ENCODE measurements at places on chromosomes 7 and 10.
A peak's percentile ranks its signal among the peaks of the same experiment; 100 is the strongest.

DNA sequence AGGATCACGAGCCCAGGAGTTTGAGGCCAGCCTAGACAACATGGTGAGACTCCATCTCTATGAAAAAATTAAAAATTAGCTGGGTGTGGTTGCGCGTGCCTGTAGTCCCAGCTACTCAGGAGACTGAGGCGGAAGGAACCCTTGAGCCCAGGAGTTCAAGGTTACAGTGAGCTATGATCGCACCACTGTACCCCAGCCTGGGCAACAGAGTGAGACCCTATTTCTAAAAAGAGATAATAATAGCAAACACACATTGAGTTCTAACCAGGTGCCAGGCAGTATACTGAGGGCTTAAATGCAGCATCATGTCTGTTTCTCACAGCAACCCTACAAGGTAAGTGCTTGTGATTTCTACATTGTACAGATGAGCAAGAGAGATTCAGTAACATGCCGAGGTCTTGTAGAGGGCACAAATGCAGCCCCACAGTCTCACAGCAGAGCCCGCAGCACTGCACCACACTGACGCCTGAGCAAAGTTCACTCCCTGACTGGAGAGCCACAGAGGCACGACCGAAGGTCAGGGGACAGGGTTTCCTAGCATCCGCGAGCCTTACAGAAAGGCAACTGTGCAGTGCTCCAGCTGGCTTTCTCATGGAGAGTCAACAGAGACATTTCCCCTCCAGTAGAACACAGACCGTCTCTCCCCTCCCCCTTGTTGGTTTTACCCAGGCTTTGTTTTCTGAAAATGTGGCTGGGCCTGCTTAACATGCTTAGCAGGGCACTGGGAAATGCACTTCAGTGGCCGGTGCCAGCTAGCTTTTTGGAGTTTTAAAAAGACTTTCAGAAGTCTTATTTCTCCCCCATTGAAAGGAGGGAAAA lies 36.5 kb downstream of the PDSS1 start:
- no peak for DNase-seq

- DNase-seq: peak; percentile 96
Measured at GRCh38 chr7:130921391-130922180, 187.6 kb upstream of the KLF14 start.

DNA sequence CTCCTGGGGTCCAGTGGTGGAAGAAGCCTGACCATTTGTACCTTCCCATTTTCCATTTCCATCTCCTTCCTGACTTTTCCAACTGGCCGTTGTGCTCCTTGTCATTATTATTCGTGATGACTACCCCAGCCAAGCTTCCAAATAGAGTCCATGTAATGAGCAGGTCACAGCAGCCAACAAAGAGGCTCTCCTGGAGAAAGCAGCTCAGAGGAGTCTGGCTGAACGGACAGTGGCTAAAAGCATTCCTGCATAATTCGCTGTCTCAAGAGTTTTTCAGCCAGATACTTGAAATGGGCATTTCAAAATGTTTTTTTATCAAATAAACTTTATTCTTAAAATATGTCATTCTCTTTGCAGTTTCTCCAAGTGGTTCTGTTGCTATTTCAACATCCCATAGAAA lies 458.6 kb downstream of the INHBA start:
- no peak for DNase-seq

DNA sequence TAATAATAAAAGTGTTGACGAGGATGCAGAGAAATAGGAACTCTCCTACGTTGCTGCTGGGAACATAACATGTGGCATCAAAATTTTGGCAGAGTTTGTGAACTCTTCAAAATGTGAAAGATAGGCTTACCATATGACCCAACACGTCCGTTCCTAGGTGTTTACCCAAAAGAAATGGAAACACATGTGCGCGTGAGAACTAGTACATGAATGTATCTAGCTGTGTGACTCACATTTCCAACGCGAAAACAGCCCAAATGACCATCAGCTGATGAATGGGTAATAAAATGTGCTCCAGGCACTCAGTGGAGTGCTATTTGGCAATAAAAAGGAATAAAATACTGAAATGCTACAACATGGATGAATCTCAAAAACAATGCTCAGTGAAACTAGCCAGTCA lies 10.4 kb upstream of the ELFN1 start:
- DNase-seq: no peak

- peak; percentile 28 for DNase-seq
Measured at GRCh38 chr7:513521-514166, 6.0 kb downstream of the PDGFA start.

- DNase-seq: no peak
Measured at GRCh38 chr7:716222-716621, 10.3 kb upstream of the DNAAF5 start.

DNA sequence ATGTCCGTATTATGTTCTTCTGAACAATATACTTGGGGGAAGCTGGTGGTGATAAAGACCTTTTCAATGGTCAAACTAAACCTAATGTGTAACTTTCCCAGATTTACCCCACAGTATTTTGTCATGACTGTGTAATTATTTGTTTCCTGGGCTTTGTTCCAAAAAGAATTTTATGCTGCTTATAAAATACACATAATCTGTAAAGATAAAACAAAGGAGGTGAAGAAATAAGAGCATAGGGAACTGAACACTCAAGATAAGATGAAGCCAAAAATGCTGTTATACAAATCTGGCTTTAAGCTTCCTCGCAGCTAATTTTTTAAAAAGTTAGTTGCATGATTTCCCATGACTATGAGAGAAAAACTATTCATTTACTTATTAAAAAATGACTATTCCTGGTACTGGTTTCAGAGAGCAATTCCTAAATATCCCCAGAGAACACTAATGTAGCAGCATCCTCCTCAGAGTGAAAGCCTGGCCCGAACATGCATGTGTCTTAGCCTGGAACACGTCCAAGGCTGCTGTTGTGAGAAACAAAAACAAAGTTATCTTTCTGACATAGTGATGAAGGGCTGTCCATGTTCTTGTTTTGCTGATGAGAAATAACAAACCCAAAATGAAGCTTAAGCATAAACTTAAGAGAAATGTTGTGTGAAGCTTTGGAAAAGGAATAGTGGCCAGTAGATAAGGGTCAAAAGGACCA lies 33.9 kb downstream of the MALSU1 start:
- DNase-seq: peak; percentile 65

DNA sequence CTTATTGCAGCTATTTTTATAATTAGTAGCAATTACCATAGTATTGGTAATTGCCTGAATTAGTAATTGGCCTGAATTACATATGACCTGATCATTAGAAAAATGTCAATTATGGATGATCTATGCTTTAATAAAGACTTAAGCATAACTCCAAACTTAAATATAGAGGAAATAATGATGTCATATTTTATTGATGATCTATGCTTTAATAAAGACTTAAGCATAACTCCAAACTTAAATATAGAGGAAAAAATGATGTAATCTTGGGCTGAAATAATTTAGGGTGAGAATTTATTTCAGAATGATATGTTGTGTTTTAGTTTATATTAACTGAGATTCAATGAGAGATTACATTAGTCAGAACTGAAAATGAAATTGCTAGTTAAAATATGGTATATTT lies 266.0 kb upstream of the DKK1 start:
- no peak for DNase-seq

GRCh38 chr10:119747940-119748339 lies 22.1 kb downstream of the INPP5F start:
- no peak for DNase-seq

DNA sequence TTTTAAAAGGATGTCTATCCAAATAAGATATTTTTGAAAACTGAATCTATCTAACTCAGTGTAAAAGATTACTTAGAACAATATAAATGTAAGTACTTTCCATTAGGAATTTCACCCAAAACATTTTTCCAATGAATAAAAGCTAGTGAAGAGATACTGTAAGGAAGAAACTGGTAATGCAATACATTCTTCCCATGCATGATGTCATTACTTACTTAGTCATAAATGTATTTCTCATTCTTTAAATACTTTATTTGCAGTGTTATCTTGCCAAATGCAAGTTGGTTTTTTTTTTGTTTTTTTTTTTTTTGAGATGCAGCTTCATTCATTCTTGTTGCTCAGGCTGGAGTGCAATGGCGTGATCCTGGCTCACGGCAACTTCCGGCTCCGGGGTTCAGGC lies 265.6 kb downstream of the PHF14 start:
- no peak for DNase-seq

DNA sequence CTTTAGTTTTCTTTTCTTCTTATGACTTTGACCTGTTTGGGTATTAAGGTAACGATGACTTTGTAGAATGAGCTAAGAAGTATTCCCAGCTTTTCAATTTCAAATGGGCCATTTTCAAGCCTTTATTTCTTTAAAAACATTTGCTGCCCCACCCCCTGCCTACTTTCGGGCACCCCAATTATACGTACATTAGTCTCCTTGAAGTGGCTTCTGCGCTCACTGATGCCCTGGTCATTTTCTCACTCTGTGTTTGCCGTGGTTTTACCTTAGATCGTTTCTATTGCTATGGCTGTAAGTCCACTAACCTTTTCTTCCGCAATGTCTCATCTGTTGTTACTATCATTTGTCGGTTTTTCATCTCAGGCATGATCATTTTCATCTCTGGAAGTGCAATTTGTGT lies 24.9 kb downstream of the FOXL3 start:
- no peak for DNase-seq

DNA sequence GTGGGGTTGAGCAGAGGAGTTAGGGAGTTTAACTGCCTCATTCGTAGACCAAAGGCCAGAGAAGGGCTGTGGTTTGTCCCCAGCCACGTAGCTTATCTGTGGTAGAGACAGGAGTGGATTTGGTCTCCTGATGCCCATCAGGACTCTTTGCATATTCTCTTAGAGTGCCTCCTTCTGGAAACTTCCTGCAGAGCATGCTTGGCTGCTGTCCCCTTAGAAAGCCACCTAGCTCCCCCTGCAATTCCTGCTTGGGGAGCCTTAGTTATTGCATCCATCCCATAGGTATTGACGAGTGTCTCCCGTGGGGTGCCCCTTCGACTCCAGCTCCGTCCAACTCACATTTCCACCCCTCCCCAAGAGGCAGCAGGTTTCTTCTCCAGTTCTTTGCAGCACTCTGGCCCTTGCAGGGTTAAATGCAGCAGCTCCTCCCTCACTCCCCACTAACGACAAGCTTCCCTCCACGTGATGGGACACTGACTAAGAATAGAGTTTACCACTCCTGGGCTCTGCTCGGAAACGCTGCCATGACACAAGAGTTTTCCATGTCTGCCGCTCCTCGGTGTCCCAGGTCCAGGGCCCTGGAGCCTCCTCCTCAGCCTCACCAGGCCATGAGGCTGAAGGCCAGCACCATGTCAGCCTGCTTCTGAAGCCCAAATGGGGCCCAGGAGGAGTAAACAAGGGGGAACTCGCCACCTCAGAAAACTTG lies 147.8 kb upstream of the UNC5B start:
- DNase-seq: no peak

DNA sequence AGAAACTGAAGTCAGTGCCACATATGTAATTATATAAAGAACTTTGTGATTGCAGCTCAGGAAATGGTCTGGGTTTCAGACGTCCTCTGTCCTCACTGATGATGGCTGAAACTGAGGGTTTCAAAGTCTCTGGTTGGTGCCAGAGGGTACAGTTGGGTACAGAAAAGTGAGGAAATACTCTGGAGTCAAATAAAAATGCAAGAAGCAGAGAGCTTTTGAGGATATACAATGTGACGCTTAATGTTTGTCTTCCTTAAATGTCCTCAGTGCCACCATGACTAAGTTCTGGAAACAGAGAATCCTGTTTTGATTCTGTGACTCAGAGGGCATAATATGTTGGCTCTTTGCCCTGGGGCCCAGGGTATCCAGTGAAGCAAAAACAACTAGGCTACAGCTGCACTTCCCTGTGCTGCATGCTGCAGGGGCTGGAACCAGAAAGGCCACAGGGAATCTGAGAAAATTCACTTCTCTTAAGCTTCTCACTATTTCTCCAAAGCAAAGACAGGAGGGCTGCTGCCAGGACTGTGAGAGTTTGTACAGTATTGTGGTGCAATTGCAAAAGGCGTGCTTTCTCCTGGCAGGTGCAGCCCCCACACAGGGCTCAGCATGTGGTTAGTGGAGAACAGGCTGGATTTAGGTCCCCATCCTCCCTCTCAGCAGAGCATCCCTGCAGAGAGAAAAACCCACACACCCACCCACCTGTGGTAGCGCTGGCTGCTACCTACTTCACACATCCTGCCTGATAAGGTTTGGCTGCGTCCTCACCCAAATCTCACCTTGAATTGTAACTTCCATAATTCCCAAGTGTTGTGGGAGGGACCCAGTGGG lies 169.5 kb upstream of the SVIL start:
- DNase-seq: peak; percentile 95

- DNase-seq: no peak
Measured at GRCh38 chr10:17116193-17116592, 13.4 kb downstream of the CUBN start.

- no peak for DNase-seq
Measured at GRCh38 chr7:152355474-152356057, 80.2 kb downstream of the KMT2C start.

DNA sequence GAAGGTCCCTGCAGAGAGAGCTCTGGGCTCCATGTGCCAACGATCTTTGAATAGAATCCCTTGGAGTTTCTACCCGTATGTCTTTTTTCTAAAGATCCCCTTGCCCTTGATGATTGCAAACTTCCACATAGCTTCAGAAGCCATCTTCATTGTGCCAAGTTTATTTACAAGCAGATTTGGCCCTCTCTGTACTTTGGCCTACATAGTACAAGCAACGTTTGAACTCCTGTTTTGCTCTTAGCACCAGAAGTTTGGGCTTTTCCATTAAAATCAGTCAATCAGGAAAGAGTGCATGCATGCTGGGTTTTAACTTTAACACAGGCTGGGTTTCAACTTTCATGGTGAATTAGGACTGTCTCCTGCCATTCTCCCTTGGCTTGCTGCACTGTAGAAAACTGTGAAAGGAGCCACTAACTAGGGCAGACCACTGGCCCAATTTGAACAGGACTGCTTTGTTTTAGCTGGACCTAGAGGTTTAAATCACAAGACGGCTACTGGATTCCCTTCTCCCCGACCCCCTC lies 557.6 kb upstream of the GALNT17 start:
- no peak for DNase-seq

DNA sequence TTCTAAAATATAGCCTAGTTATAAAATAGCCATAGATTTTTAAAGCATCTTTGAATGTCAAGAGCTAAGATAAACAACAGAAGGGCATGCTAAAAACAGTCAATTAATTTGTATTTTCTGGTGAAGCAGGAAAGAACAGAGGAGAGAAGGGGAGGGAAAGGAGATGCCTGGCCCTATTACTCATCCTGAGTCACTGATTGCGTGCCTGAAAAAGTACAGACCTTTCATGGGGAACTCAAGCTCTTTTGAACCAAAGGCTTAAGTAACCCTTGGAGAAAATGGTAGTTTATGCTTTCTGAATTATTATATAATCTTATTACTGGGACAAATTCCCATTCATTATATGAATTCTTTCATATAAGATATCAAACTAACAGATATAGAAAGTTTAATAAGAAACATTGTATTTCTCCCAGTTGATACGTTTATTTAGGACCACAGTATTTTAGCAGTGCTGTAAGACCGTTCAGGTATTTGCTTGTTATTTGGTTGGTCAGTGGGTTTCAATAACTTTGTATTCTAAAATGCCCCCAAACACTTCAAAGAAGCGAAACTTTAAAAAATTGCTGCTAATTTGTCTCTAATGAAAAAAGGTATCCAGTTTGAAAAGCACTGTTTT lies 151.3 kb downstream of the HGF start:
- peak; percentile 92 for DNase-seq

Measured in adipocyte (in vitro differentiated cells).